ENCODE measurements at places on chromosomes 7 and 10. TPM values are rescaled to one million over a fixed set of nuclear protein-coding genes. Genes with fewer than 3 reads are reported as not detected.

- no peak for DNase-seq
These were observed 109.6 kb upstream of the STARD3NL start for GRCh38 chr7:38068461-38068860.

The CDHR1 gene
- total RNA-seq, result 0.37 TPM

The IFIT1B gene
- not detected for total RNA-seq

DNA sequence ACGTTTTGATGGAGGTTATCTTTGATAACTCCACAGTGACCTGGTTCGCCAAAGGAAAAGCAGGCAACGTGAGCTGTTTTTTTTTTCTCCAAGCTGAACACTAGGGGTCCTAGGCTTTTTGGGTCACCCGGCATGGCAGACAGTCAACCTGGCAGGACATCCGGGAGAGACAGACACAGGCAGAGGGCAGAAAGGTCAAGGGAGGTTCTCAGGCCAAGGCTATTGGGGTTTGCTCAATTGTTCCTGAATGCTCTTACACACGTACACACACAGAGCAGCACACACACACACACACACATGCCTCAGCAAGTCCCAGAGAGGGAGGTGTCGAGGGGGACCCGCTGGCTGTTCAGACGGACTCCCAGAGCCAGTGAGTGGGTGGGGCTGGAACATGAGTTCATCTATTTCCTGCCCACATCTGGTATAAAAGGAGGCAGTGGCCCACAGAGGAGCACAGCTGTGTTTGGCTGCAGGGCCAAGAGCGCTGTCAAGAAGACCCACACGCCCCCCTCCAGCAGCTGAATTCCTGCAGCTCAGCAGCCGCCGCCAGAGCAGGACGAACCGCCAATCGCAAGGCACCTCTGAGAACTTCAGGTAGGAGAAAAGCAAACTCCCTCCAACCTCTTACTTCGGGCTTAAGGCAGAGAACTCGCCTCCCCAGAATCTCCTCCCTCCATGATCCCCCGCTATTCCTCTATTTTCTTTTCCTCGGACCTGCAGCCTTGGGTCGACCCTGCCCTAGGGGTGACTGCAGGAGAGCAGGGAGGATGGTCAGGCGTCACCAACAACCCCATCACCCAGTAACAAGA lies at the start of gene SERPINE1:
Gene SERPINE1, plus strand, starts transcription at position 454 of the 809 bp plus-strand sequence. CDS start 1,290 bp downstream, outside the sequence.
- peak; percentile 61 for DNase-seq

DNA sequence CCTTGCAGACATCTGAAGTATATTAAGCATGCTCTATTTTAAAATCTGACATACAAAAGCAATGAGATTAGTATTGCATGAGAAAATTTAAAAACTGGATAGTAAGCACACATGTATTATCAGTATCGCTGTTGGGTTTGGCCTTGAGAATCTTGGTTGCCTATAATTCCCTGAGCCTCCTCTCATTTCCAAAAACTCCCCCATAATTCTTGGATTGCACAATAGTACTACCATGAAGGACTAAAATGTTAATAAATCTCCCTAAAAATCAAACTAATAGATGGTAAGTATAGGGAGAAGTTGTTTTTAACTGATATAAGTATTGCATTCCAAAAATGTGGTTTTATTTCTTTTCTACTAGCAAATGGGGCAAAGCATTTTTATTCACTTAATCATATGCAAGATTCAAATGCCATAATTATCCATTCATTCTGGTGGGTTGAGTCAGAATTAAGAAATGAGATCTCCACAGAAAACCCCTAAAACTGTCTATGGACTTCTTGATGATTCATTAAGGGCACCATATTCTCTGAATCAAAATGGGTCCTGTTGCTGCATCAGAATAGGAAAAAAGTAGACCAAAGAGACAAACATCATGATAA lies 10.3 kb upstream of the VIM start:
- no peak for DNase-seq

The SPDYE8 gene
- total RNA-seq, result not detected

DNA sequence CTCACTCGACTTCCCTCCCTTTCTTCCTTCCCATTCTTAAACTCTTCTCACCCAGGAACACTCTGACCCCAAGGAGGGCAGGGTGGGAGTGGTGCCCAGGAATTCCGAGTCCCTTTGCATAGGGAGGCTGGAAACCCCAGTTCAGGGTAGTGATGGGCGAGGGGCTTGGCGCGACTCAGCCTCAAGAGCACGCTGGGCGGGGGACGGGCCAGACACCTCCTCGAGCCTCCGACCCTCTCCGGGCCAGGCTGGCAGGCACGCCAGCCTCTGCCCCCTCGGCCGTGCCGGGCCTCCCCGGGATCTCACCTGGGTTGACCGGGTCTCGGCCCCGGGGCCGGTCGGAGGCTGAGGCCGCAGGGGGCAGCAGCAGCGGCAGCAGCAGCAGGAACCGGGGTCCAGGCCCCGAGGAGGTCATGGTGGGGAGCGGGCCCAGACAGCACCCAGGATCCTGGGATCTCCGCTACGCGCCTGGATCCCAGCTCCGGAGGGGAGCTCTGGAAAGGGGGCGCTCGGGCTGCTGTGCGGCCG lies 457 bp downstream of the PLOD3 start:
- no peak for DNase-seq

The UCMA gene
- total RNA-seq, result not detected

The PLPP4 gene
- total RNA-seq, result not detected

The CYP2C19 gene
- 0.22 TPM for total RNA-seq

The UNCX gene
- total RNA-seq, result not detected

- DNase-seq, result no peak
These were observed 83.7 kb downstream of the USP6NL start for GRCh38 chr10:11527691-11528255.

The FAM24B gene
- total RNA-seq, result 8.0 TPM

The OPN1SW gene
- total RNA-seq, result not detected

DNA sequence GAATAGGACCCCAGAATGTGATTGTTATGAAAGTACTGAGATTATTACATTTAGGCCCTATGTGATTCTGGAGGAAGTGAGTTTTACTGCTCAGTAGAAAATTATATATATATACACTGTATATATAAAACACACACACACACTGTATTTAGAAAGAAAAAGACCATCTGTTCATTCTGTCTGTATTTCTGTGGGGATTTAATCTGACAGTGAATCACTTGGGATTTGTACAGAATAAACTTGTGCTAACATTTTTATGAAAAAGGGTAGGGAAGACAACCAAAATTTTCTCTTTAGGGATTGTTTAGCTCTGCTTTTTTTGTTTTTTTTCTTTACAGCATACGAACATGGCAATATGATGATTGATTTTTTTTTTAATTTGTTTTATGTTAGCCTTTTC lies 142.7 kb downstream of the EXOC4 start:
- no peak for DNase-seq

DNA sequence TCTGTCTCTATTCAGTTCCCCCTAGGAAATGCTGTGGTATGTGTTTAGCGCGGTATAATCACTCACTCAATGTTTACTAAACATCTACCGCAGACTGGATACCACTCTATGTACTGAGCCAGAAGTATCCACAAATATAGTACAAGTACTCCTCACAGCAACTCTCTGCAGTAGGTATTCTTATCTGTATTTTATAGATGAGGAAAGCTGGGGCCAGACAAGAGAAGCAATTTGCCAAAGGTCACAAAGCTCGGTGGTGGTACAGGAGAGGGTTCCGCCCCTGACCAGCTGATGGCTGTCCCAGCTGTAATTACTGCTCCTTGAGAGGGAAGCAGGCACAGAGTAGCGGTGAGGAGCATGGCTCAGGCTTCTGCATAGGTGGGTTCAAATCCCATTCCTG lies 184.1 kb downstream of the DOCK4 start:
- DNase-seq, result no peak

- no peak for DNase-seq
These were observed 8.7 kb upstream of the TTYH3 start for GRCh38 chr7:2622869-2623697.

GRCh38 chr10:24891823-24892222 lies 60.6 kb downstream of the PRTFDC1 start:
- DNase-seq, result no peak

GRCh38 chr10:118901380-118901779 lies 128.1 kb upstream of the NANOS1 start:
- DNase-seq, result no peak

DNA sequence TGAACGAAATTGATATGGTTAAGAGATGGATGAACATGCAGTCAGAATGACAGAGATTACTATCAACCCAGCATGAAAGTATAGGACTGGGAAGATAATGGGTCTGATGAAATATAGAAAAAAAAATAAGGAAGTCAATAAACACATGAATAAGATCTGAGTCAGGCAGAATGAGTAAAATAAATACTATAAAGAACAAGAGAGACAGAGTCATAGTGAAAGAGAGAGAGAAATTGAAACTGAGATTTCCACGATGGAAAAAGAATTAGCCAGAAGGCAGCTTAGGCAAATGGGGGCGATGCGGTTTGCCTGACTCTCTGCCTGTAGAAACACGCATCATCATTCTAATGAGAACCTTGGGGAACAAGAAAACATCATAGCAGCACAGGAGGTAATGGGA lies 26.6 kb downstream of the SEMA3D start:
- no peak for DNase-seq

The MBL2 gene
- total RNA-seq, result not detected

The SLC16A12 gene
- not detected for total RNA-seq

DNA sequence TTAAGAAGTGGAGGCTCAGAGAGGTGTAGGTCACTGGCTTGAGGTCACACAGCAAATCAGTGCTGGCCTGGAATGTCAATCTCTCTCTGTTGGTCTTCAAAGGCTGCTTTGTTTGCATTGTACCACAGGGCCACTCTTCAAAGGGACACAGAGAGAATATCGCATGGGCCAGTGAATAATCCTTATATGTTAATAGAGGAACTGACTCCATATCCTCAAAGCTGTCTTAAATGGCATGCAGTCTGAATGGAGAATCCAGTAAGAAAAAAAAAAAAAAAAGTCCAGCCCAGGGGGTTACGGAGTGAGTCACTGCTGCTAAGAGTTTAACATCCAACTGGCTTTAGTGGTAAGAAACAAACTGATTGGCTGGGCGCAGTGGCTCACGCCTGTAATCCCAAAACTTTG lies 54.1 kb downstream of the NRAP start:
- no peak for DNase-seq
